ENCODE measurements at places on chromosomes 1 and 21.

DNA sequence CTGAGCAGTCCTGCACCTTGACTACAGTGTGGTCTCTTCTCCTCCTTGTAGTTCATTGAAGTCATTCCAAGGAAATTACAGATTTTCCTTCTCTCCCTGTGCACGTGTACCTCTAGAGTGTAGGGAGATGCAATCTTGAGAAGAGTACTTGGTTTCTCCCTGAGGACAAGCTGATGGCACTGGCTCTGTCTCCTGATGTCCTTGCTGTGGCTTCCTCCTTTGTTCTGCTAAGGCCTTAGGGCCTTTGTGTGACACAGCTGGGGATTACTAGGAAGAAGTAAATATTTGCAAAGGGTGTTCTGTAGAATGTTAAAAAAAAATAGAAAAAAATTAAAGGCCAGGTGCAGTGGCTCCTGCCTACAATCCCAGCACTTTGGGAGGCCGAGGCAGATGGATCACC is 66.2 kb upstream of the APOBEC4 start:
- no peak for DNase-seq

GRCh38 chr1:94866164-94866807 is 46.1 kb downstream of the SLC44A3 start:
- no peak for DNase-seq

DNA sequence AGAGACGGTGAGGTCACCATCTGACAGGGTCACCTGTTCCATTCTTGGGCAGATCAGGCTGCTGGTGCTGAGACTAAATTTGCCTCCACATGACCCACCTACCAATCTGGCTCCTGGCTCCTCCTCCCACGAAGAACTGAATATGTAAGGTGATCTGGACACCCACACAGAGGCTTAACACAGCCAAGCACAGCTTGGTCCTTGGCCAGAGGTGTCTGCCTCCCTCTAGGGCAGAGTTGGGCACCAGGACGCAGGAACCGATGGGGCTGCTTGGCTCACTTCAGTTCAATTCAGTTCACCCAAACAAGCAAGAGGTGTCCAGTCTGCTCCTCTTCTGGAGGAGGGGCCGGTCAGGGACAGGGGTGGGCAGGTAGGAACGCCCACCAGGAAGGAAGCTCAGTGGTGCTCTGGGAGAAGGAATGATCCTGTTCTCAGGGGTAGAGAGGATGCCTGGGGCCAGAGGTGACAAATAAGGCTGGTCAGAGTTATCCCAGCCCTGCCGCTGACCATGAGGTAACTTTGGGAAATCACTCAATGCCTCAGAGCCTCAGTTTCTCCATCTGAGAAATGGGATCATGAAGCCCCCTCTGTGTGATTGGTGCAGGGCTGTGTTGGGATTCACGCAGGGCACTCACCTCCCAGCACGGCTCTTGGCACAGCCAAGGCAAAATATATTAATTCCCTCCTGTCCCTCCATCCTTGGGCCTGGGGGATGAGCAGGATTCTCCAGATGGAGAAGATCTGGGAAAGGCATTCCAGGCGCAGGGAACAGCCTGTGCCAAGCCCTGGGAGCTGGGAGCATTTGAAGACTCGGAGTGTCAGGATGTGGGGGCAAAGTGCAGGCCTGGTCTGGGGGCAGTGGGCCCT is 284.5 kb downstream of the PTPRU start:
- no peak for DNase-seq

DNA sequence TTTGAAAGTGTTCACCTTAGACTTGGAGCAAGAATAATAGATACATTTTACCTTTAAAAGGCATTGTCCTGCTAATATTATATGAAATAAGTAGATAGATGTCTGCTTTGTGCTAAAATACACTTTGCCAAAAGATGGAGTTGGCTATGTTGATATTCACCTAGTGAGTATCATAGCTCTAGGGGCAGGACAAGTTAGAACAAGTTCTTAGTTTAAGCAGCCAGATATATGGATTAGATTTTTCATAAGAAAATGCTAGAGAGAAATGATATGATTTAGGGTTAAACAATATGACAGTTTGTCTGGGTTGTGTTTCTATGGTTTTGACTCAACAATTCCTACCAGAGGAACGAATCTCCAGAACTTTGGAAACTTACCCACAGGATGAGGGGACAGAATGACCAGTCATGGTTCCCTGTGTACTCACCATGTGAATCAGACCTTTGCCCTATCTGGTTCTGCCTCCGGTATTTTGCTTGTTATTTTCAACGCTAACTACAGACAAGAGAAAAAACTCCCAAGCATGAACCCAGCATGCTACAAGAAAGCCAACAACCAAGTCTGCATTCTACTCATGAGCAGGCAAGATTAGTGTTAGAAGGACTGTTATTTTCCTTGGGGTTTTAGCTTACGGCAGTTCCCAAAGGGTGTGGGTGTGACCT is 1.7 kb downstream of the F5 start:
- DNase-seq: no peak

GRCh38 chr1:17636612-17637011 is 97.1 kb downstream of the ARHGEF10L start:
- no peak for DNase-seq

- DNase-seq: no peak
These were observed 38.7 kb downstream of the ETNK2 start for GRCh38 chr1:204112876-204113730.

DNA sequence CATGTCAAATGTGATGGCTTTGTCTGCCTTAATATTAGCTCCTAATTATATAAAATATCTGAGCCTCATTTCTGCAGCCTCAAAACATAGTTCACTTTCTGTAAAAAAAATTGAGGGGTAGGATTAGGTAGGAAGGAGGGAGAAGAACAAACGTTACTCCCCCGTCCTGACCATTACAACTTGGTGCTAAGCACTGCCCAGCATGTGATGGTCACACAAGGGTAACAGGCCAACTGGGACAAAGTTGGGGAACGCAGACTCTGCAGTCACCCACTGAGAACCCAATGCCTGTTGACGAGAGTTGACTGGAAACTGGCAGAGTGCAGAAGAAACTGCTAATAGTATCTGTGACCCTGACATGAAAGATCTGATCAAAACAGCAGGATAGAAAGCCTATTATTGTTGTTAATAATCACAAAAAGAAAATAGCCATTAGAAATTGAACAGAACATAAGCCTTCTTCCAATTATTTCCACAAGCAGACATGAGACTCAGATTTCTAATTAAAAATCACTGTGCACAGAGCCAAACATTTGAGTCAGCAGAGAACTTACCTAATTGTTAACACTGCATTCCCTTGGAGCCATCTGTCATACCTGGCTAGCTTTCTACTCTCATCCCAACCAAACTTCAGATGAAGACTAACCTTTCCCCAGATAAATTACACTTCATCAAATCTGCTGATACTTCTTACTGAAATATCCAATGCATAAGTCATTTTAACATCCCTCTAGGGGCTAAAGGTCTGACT is 5.5 kb downstream of the SORT1 start:
- DNase-seq: no peak

DNA sequence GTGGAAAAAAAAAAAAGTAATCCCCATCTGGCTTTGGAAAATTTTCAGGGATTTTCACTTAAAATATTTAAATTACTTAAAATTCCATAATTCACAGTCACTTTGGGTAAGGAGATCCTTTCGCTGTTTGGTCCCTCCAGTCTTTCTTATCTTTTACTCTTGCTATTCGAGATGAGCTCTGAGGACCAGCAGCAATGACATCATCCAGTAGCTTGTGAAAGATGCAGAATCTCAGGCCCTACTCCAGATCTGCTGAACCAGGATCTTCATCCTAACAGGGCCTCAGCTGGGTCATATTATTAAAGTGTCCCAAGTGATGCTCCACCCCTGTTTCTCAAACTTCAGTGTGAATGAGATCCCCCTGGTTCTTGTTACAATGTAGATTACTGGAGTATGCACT is 46.9 kb upstream of the PLXNA2 start:
- DNase-seq: no peak

GRCh38 chr1:56584910-56585528 is 5.7 kb upstream of the PLPP3 start:
- DNase-seq: no peak

DNA sequence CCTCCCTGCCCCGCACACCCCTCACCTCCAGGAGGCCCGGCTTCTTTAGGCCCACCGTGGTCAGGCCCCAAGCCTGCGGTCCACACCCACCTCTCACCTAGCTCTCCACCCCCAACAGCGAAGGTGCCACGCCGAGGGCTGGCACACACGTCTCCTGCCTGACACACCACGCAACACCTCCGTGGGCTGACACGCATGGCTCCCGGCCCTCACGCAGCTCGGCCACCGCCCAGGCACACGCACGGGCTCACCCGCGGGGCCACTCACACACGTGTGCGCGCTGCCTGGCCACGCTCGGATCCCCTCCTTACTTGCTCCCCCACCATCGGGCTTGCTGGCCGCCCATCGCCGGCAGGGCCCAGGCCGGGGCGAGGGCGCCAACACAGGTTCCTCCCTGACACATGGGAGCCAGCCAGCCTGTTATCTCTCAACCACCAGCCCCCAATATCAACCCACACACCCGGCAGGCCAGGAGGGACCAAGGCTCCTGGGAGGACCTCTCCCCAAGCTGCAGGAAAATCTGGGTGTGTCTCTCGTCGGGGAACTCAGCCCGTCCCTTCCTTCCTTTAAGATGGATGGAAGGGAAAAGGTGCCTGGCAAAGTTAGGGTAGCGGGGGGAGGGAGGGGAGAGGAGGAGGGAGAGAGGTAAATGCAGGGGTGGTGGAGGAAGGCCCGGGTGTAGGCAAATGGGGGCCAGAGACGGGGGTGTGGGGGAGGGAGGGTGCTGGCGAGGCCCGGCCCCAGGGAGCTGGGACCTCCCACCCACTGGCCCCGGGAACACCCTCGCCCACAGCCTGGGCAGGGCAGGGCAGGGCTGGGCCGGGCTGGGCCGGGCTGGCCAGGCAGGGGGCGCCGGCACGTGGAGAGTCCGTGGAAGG is 546 bp downstream of the ELOVL1 start:
- DNase-seq: peak; percentile 19

- DNase-seq: no peak
These were observed 65.5 kb upstream of the LAPTM5 start for GRCh38 chr1:30822966-30823581.

GRCh38 chr1:90782046-90782445 is 64.9 kb upstream of the BARHL2 start:
- DNase-seq: no peak

DNA sequence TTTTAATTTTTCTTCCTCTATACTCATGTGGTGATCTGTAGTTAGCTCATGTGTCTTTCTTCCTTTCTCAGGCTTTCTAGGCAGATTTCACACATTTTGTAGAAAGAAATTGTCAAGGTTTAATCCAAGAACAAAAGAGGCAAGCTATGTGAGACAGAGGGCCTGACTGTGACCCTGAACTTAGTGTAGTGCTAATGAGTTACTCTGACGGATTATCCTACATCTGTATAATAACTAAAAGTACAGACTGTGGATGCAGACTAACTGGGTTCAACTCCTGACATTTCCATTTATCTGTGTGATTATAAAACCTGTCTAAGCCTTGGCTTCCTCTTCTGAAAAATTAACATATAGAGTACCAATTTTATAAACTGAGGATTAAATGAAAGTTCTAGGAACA is 40.7 kb downstream of the MIGA1 start:
- DNase-seq: no peak
